ENCODE measurements at places on chromosomes 11 and 22.

DNA sequence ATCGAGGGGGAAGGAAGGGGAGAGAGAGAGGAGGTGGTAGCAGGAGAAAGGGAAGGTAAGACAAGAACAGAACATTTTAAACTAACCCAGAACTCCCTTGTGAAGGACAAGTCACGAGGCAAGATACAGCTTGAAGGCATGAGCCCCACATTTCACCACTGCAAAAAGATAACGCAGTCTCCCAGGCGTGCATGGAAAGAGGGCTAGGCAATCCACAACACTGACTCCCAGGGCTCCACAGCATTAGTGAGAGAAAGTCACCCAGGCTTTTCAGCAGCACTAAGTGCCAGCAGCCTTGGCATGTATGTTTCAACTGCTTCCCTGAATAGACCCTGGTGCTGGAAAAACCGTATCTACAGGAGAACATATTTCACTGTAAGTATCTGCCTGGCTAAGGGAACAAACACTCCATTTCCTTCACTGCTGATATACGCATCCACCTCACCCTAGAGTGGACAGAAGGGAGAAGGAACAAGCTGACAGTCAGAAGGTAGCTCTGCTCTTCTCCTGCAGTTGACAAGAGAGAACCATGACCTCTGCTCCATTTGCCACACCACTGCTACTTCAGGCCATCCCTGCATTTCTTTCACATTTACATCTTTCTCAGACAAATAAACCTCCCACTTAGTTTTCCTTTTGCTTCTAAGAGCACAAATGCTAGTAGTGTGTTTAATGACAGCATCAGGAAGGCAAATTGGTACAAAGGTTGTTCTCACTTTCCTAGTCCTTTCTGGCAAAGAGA, 87.9 kb downstream of the AMBRA1 start:
- no peak for DNase-seq

- no peak for DNase-seq
Measured at GRCh38 chr22:37599153-37599552, 9.5 kb upstream of the GGA1 start.

GRCh38 chr11:56783448-56784041, 35.0 kb upstream of the OR9G4 start:
- no peak for DNase-seq

DNA sequence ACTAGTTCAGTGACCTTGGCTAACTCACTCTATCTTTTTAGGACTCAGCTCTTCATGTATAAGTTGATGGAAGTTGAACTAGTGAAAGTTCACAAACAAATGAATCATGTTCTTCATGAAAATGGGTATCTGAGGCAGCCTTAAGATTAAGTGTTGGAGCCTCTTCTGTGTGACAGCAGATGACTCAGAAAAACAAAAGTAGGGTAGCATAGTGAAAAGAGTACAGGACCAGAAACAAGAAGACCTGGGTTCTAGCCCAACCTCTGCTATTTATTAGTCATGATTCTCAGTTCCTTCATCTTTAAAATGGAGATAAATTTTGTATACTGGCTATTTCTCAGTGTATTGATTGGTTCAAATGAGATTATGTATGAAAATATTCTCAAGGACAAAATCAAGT, 60.2 kb downstream of the USP35 start:
- DNase-seq: no peak

DNA sequence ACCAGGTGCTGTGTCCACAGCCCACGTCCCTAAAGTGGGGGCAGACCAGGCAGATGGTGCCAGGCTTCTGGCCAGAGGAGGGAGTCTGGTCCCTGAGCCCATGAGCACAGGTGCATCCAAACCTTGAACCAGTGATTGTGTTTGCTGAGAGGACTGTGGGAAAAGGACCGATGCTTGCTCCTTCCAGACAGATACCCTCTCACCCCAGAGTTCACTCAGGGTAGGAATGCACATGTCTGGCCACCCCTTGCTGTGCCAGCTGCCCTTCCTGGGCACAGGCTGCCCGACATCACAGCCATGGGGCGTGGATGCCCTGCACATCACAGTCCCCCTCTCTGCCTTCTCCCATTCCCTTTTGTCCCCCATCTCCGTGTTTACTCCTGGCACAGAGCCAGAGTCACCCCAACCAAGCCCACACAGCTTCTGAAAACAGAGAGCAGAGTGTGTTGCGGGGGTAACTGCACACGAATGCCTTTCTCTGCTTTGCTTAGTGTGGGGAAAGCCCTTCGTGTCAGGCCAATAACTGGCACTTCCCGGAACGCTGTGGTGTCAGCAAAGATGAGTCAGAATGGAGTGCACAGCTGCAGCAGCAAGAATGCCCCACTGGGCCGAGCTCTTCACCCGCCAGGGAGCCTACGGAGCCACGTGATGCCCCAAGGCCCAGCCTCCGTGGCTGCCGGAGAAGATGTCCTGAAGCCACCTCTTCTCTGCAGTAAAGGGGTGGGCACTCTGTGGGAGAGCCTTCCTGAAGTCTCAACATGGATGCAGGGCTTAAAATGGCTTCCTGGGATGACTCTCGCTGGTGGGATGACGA, 7.6 kb downstream of the CARS1 start:
- peak; percentile 88 for DNase-seq

DNA sequence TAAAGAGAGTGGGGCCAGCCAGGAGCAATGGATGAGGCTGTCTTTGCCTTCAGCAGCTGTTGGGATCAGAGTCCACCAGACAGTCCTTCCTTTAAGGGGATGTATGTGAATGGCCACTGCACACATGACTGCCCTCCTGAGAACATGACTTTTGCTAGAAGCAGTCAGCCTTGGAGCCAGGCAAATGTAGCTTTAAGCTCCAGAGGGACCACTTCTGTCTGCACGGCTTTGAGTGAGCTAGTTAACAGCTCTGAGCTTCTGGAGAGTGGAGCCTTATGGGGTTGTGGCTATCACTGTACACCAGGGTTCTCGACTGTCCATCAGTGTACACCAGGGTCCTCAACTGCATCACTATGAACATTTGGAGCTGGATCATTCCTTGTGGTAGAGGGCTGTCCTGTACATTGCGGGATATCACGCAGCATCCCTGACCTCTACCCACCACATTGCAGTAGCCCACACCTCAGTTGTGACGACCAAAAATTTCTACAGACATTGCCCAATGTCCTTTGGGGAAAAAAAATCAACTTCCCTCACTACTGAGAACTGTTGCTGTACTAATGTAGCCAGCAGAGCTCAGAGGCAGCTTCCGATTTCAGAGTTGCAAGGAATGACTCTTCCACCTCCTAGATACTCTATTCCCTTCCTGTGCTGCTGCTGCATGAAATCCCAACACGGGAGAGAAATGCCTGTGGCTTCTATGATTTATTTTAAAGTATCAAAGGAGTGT, 169.4 kb downstream of the MYO18B start:
- DNase-seq: no peak

DNA sequence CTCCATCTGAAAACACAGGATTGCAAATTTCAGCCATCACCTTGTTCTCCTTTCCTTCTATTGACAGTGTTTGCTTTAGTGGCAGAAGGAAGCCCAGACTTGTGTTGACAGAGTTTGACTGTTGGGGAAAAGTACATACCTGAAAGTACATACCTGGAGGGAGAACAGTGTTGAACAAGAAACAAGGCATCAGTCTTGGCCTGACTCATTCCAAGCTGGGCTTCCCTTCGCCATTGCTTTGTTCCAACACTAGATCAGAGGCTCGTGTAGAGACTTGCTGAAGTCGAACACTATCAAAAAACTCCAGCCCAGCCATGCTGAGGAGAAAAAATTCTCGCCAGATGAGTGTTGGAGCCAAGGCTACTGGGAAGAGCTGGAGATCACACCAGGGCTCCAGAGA, 133.4 kb downstream of the BBOX1 start:
- DNase-seq: no peak

- no peak for DNase-seq
Measured at GRCh38 chr22:45935573-45935972, 41.4 kb downstream of the WNT7B start.

DNA sequence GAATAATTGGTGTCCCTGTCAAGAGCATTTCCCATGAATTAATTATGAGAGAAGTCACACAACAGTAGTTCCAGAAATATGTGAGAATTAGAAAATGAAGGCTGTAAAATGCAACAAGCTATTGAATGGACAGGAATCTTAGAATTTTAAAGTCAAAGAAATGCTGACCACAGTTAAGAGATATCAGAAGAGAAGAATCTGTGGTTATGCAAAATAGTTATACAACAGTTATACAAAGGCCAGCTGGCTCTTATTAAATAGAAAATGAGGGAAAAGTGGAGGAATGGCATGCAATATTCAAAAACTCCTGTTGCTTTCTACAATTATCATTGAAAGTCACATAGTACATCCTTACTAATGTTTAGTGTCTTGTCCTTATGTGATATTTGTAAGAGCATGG, 27.4 kb downstream of the CASP12 start:
- DNase-seq: no peak

DNA sequence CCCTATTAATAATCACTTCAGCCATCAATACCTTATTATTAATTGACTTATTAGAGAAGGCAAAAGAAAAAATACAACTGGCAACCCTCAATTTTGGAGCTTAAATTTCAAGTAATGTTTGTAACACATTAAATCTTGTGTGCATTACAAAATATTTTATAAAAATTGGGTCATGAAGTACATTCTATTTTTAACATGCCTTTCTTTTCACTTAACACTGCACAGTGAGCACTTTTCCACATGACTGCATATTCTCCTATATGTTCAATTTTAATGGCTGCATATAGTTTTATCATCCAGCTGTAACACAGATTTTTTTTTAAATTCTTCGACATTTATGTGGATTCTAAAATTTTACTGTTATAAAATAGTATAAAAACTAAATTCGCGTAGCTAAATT, 92.5 kb downstream of the SLC17A6 start:
- DNase-seq: no peak

GRCh38 chr11:47946682-47947559, 33.4 kb upstream of the PTPRJ start:
- peak; percentile 36 for DNase-seq

DNA sequence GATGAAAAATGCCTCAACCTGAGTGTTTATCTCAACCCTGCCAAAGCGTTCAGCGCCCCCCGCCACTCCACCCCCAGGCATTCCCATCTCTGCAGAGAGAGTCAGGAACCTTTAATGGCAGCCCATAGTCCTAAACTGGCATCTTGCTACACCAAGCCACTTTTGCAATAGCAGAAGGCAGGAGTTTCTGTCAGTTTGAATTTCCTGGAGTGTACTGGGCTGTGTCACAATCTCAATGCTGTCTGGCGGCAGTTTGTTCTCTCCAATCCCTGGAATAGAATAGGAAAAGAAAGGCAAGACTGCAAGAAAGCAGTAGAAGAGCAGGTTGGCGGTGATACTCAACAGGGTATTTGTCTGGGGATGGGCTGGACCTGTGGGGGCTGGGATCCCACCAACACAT, 32.9 kb upstream of the FLI1 start:
- DNase-seq: no peak

GRCh38 chr22:31628969-31629708, 32.9 kb downstream of the PISD start:
- DNase-seq: no peak

GRCh38 chr11:34404280-34404679, 34.5 kb upstream of the CAT start:
- no peak for DNase-seq

DNA sequence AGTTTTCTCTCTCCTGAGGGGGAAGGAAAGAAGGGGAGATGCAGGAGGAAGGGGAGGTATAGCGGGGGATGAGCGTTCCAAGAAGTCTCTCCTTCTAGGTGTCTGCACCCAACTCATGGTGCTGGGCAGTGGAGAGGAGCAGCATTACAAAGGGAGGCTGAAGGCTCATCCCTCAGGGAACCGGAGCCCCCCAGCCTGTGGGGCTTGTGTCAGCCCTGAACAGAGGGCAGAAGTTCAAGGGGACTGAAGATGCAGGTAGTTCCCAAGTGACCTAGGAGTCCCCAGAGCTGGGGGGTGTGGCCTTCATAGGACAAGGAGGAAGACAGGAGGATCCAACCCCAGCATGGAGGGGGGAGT, 1.8 kb downstream of the C11orf68 start:
- DNase-seq: no peak

DNA sequence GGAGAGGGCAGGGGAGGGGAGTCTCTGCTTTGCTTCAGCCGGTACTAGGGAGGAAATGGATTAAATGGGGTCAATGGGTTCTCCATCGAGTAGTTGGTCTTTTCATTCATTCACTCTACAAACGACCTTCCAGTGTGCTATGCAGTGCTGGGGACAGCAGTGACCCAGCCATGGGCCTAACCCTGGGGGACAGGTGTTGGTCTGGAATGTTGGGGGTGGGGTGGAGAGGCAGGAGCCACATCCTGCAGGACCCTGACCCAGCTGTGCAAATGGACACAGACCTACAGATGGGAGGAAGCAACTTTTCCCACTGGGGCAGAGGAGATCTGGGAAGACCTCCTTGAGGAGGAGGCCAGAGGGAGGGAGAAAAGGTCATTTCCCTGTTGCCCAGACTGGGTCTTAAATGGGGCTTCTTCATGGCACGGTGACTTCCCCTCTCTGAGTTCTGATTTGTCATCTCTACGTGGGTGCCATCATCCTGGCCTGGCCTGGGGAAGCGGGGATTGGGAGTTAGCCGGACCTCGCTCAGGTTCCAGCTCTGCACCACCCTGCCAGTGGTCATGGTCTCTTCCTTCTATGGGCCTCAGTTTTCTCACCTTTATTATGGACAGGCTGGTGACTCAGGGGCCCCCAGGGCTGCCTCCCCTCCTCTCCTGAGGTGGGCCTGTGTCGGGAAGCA, 2.0 kb downstream of the CYTH4 start:
- no peak for DNase-seq

- DNase-seq: no peak
Measured at GRCh38 chr11:19770277-19770676, 57.6 kb downstream of the NAV2 start.

DNA sequence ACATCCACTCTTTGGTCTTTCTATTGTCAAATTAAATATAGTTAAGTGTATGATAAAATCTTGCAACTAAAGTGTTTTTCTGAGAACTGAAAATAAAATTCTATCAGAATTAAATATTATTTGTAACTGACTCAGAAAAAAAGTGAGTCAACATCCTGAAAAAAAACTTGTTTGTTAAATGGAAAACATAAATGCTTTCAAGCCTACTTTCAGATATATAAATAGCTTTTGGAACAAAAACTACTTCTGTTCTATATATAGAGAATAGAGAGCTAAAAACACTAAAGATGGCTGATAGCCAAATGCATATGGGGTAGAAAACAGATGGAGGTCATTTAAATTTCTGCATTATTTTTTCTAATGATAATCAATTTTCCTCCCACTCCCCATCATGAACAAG, 61.8 kb downstream of the PIK3C2A start:
- DNase-seq: no peak

GRCh38 chr11:34206407-34207300, 101.2 kb downstream of the NAT10 start:
- no peak for DNase-seq

GRCh38 chr11:9625728-9626127, 38.1 kb upstream of the SWAP70 start:
- DNase-seq: no peak

- no peak for DNase-seq
Measured at GRCh38 chr11:125263268-125263790, 98.8 kb downstream of the PKNOX2 start.

- no peak for DNase-seq
Measured at GRCh38 chr22:21622919-21623647, 6.7 kb downstream of the YDJC start.

- no peak for DNase-seq
Measured at GRCh38 chr22:21790359-21790758, 54.8 kb upstream of the YPEL1 start.

- no peak for DNase-seq
Measured at GRCh38 chr22:37832022-37832857, 9.1 kb downstream of the GALR3 start.

Measured in activated CD4-positive, alpha-beta memory T cell treated with anti-CD3 and anti-CD28 coated beads, Interleukin-2, amount 10 ng/mL, durations not matched to agents 7 days and 5 days (primary cell).